ENCODE measurements at places on chromosomes 3 and 15.

DNA sequence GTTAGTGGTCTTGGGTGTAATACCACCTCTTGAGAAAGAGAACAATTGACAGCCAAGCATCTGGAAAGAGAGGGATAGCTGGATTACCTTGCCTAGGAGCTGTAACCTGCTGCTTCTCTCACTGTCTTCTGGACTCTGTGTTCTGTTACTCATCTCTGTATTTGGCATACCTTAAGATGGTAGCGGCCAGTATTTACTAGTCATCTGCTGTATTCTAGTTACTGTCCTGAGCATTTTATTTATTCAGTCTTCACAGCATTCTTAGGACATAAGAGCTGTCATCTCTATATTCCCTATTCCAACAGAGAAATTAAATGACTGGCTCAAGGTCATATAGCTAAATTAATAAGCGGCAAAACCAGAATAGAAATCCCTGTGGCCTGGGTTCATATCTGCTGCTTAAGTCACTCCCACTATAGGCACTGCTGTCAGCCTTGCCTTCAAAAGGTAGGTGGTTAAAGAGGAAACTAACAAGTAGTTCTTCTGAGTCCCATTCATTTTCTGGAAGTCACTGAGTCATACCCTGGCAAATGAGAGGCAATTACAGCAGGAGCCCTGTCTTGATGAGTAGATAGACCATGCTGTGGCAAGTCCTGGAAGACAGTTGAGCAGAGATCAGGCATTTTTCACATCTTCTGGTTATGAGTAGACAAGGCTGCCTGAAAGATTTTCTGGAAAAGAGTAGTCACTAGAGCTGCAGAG, 68.2 kb downstream of the RAB7A start:
- DNase-seq: peak; percentile 42

GRCh38 chr3:16183601-16184270, 9.3 kb downstream of the GALNT15 start:
- DNase-seq: no peak

DNA sequence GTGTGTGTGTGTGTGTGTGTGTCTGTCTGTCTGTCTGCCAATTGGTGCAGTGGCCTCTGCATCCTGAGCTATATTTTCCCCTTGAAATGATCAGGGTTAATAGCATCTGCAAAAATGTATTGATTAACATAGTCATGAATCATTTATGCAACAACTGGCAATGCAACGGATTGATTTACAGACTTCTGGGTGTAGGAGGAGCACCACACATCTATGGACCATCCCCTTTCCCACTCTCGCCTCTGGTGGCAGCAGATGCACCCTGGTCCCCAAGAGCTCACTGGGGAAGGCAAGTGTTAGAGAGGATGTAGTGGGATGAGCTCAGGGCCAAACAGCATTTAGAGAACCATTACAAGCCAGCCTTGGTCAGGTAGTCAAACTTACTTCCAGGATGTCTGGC, 272.7 kb upstream of the C2CD4B start:
- no peak for DNase-seq

- DNase-seq: no peak
Observed at GRCh38 chr15:46441294-46442062, 806.6 kb downstream of the SQOR start.

- no peak for DNase-seq
Observed at GRCh38 chr15:58462547-58462946, 30.8 kb downstream of the LIPC start.

- no peak for DNase-seq
Observed at GRCh38 chr3:184887574-184887973, 75.6 kb downstream of the VPS8 start.

DNA sequence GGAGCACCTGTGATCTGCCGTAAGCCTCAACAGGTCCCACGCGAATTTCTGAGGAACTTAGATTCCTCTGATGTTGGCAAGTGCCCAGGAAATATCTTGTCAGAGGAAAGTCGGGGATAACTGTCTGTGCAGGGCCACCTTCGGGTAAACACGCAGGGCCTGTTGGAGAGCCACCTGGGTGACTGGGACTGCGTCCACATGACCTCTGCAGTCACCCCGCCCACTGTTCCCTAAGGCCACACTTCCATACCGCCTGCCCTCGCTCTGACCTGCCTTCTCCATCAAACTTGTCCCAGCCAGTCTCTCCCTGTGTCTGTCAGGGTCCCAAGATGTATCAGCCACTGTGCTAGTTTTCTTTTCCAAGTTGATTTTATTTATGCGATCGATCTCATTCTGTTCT, 28.7 kb downstream of the BFSP2 start:
- no peak for DNase-seq

DNA sequence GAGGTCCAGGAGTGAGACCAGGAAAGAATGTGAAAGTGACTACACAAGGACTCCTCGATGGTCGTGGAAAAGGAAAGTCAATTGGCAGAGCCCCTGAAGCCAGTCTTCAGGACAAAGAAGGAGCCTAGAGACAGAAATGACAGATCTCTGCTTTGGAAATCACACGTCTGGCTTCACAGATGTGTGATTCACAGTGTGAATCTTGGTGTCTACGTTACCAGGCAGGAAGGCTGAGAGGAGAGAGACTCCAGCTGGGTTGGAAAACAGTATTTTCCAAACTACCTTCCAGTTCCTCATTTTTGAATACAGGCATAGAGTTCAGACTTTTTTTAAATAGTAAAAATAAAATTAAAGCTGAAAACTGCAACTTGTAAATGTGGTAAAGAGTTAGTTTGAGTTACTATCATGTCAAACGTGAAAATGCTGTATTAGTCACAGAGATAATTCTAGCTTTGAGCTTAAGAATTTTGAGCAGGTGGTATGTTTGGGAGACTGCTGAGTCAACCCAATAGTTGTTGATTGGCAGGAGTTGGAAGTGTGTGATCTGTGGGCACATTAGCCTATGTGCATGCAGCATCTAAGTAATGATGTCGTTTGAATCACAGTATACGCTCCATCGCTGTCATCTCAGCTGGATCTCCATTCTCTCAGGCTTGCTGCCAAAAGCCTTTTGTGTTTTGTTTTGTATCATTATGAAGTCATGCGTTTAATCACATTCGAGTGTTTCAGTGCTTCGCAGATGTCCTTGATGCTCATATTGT, 6.0 kb downstream of the CCR2 start:
- DNase-seq: no peak

GRCh38 chr15:46034755-46035154, 399.9 kb downstream of the SQOR start:
- DNase-seq: no peak

- no peak for DNase-seq
Observed at GRCh38 chr3:17753632-17753992, 11.2 kb upstream of the TBC1D5 start.

DNA sequence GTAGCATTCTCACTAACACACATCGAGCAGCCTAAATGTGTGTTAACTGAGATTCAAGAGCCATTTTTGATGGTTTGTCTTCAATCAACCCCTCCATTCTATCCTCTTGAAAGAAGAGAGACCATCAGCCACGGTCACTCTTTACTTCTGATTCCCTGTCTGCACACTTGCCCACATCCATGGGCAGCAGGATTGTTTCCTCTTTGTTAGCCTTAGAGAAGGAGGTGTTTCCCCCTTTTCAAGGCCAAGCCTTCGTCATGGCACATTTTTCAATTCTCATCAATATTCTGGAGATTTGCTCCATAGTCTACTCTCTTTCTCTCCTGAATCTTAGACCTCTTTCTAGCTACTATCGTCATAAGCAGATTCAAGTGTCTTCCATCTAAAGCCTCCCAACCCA, 522.4 kb upstream of the NAALADL2 start:
- no peak for DNase-seq

DNA sequence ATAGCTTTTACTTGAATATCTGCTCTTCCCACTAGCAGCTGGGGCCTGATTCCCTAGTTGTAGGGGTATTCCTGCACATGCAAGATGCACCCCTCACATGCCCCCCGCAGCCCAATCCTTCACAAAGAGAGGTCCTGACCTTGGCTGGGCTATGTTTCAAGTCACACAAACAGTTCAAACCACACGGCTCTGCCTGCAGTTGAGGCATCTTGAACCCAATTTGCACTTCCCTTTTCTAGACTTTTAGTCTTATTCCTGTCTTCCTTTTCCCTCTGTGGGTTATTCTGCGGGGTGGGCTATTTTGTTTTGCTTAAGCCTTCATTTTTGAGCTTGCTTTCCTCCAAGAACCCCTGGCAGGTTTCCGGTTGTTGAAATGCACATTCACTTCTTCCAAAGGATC, 13.3 kb upstream of the CCR1 start:
- DNase-seq: no peak

DNA sequence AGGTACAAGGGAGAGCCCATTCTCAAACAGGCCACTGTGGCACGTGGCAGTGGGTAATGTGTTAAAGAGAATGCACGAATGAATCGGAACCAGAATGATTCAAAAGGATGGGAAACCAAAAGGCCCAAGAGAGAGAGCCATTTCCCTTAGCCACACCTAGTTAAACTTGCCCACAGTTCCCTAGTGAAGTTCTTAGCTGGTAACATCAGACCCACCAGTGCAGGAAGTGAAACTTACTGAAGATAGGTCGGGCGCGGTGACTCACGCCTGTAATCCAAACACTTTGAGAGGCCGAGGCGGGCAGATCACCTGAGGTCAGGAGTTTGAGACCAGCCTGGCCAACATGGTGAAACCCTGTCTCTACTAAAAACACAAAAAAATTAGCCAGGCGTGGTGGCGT, 97.1 kb downstream of the MEX3B start:
- DNase-seq: no peak

DNA sequence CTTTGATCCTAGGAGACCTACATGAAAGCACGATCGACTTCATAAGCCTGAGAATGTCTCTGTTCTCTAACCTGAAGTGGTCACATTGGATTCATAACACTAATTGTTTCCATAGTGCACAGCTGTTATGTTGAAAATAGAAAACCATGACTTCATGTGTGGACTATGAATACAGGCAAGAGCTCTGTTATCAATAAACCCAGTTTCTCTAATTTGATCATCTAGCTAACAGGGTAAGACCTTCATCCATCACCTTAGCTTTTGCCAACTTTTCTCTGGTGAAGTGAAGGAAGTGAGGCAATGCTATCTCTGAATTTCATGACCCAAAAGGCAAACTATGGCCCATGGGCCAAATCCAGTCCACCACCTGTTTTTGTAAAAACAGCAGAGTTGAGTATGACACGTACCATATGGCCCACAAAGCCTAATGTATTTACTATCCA, 27.2 kb downstream of the ABI3BP start:
- DNase-seq: no peak

DNA sequence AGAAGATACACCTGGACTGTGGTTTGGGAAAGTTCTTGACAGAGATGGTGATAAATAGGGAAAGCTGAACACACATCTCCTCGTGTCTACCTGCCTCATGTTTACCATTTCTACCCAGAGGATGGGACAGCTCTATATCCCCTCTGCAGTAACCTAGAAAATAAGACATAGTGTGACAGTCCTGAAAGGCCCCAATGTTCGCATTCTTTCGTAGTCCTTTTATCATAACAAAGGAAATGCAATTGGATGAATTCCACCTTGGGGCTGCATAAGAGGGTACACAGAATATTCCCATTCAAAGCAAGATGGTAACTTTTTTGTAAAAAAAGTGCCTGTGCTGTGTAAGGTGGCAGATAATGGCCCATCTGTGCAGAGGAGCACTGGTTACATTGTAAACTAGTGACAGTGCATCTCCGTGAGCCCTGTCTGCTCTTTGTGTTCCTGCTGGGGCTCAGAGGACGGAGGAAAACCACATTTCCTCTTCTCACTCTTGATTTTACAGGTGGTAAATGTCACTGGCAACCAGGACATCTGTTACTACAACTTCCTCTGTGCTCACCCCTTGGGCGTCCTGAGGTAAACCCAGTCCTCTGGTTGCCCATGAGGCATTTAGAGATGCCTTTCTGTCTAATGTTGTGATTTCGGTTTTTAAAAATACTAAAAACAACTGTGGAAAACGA, 74.3 kb downstream of the SIDT1 start:
- no peak for DNase-seq

- DNase-seq: no peak
Observed at GRCh38 chr3:141677701-141678100, 60.4 kb upstream of the RNF7 start.

DNA sequence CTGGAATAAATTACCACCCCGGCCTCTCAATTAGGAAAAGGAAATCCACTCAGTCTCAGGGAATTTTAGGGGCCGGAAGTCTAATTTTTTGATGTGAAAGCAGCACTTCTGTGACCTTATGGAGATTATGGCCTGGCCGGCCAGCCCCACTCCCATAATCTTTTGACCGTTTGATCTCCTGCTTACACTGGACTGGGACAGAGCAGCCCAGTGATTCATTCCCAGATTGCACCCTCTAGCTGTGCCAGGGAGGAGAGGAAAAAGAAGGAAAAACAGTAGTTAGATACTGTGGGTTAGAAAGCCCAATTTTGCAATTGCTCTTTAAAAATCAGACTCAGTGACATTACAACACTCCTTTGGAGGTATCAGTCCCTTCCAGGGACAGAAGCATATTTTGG, 32.4 kb downstream of the GJD2 start:
- no peak for DNase-seq

GRCh38 chr3:138038725-138039462, 28.9 kb downstream of the CLDN18 start:
- no peak for DNase-seq

DNA sequence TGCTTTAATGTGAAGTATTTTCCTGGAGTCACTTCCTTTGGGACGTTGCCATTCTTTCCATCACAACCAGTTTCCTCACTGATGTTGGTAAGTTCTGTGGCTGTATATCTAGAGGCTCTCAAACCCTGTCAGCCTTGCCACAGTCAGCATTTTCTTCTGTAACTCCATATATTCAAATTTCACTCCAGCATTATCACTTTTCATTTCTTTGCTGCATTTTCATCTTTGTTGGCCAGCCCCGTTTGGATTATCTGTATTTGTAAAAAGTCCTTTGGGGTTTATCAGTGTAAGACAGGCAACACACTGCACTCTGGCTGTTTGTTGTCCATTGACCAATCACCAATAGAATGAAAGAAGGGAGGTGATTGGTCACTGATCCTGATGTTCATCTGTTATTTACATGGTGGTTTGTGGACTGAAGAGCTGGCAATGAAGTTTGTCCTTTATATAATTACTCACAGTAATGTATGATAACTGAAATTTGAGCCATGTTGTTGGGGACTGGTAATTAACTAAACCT, 20.3 kb downstream of the GMPS start:
- DNase-seq: no peak

DNA sequence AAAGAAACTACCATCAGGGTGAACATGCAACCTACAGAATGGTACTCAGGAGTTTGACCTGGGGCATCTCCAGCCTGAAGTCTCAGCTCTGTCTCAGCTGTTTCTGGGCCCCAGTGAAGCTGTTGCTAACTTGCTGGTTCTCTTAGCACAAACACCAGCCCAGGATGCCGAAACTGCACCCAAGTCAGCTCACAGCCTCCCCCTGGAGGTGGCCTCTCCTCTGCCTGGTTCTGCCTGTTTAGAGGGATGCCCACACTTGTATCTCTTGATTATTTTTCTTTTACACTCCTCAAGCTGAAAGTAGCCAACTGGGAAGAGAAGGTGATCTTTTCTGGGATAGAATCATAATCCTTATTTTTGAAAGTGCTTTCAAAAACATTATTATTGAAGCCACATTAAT, 289.0 kb upstream of the RASGRP1 start:
- DNase-seq: peak; percentile 24

DNA sequence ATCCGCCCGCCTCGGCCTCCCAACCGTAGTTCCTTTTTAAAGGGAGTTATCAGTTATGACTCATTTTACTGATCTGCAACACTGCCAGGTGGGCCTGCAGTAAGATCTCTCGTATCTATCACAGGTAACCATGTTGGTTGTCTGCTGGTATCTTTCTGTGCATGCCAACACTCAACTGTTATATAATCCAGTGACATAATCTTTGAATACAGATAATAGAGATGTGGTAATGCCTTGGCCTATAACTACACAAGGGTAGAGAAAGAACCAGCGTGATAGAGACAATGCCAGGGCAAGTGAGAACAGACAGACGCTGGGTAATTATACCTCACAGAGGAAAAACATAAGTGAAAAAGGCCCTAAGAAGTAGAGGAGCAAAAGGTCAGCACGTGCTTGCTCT, 11.0 kb upstream of the ARPP19 start:
- DNase-seq: no peak
